WTC11 (cell line): ENCODE measurements at places on chromosomes 11 and 22. TPM values are rescaled to one million over a fixed set of nuclear protein-coding genes. Genes with fewer than 3 reads are reported as not detected.
A peak's percentile ranks its signal among the peaks of the same experiment; 100 is the strongest.

DNA sequence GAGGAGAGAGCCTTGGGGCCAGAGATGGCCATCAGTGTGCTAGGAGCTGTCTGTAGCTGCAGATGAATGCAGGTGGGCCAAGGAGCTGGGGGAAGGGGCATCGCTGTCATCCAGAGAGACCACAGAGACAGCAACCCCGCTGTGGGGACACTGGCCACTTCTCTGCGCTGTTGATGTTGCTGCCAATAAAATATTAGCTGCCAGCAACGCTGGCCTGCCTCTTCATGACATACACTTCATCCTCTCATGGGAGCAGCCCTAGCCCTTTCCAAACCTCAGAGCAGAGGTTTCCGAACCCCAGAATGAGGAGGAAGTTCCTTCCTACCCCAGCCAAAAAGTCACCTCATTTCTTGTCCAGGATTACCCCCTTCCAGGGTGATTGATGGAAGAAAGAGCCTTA, 106.2 kb downstream of the PARVA start:
- DNase-seq: no peak
- peaks cover 3% of the 10 kb centered on the region for H3K36me3 ChIP-seq
- H3K27ac ChIP-seq: no peak overlapping the region
- H3K4me1 ChIP-seq: no peaks in the 10 kb centered on the region

DNA sequence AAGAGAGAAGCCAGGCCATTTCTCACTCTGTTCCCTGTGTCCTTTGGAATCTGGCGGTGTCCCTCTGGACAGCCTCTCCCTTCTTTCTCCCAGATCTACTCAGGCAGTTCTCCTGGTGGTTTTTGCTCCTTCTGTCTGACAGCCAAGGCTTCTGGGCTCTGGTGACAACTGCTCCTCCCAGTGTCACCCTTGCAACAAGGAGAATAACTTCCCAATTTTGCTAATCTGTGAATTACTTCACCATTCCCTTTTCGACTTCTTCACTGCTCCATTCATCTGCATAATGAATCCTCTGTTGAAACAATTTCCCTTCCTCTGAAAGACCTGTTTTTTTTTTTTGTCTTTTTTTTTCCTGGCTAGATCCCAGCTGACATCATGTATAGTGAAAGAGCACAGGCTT, 56.3 kb upstream of the PDE3B start:
- no peak overlapping the region for H3K4me3 ChIP-seq
- H3K36me3 ChIP-seq: peaks cover 14% of the 10 kb centered on the region
- DNase-seq: no peak
- no peak overlapping the region for H3K27ac ChIP-seq
- H3K27me3 ChIP-seq: no peaks in the 10 kb centered on the region
- H3K4me1 ChIP-seq: no peaks in the 10 kb centered on the region

DNA sequence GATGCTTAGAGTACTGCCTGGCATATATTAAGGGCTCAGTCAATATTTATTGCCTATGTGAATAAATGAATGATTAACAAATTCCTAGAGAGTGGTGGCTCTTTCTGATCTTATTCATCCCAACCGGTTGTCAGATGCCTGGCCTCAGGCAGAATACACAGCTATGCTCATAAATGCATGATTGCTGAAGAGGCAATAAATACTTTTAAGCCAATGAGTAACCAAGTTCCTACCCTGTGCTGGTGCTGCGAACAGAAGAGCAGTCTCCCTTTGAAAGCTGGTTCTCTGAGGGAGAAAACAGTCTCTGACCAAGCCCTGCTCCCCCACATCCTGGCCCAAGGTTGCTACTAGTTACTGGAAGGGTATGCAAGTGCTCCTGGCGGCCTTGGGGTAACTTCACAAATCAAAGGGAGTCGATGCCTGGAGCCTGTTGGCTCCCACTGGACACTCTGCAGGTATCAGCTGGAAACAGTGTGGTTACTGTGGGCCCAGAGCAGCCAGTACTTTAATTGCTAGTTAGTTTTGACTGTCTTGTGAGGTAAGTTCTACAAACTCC, 2.8 kb downstream of the USH1C start:
- H3K4me1 ChIP-seq: peaks cover 33% of the 10 kb centered on the region
- no peak for DNase-seq
- H3K27ac ChIP-seq: no peak overlapping the region
- peaks cover 23% of the 10 kb centered on the region for H3K27me3 ChIP-seq
- no peak overlapping the region for H3K4me3 ChIP-seq

DNA sequence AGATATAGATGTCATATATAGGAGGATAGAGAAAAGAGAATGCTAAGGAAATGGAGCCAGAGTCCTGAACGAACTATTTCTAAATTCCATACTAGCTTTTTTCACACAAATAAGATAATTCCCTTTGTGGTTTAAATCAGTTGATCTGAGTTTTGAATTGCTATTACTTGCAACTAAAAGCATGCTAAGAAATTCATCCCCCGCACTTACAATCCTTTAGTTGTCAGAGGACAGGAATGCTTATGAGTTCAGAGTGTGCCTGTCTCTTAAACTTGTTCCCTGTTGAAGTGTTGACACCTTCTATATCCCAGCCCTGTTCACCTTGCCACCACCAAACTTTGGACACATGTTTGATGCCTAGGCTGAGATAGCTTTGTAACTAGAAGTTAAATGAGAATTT, 406.2 kb downstream of the METTL15 start:
- H3K27me3 ChIP-seq: no peaks in the 10 kb centered on the region
- H3K4me3 ChIP-seq: no peak overlapping the region
- peaks cover 29% of the 10 kb centered on the region for H3K36me3 ChIP-seq
- H3K4me1 ChIP-seq: 0 out of 2 replicates have a peak, but pooled peaks cover 3% of the 10 kb centered on the region

DNA sequence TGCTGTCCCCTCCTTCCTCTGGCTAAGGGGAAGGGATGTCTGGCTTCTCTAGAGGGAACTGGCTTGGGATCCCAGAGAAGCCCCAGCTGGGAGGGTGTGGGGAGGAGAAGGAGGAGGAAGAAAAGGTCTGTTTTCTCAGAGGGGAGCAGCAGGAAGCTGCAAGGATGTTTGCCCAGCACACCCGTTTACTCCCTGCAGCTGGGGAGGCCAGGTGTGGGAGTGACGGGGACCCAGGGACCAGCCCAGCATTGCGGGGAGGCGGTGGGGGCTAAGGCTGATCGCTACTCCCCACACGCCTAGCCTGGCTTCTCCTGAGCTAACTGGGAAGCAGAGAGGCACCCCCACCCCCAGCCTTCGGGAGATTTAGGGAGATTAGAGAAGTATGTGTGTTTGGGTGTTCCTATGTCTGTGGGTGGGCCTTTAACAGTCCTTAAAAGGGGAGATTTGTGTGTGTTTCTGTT, 3.9 kb downstream of the CREB3L1 start:
- H3K4me3 ChIP-seq: peak overlapping the region; percentile 15; the same call in 1 of the 2 replicates
- H3K36me3 ChIP-seq: no peaks in the 10 kb centered on the region; the same call in 1 of the 2 replicates
- H3K27me3 ChIP-seq: peaks cover 7% of the 10 kb centered on the region
- DNase-seq: no peak
- H3K4me1 ChIP-seq: peaks cover 48% of the 10 kb centered on the region

DNA sequence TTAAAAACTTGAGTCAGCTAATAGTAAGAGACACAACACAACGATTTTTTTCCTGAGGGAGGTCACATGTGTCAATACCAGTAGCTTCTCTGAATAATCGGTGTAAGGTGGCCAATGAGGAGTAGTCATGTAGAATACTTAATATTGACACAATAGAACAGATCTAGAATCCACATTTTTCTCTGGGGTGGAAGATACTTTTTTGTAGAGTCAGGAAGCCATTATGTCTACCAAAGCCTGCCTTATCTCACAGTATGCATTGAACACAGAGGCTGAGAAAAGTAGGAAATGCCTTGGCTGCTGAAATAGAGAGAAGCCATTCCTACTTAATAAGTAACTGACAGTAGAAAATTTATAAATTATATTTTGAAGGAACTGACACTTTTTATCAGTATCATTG, 725.0 kb downstream of the METTL15 start:
- DNase-seq: no peak
- H3K27ac ChIP-seq: peak overlapping the region; percentile 87; the same call in 1 of the 2 replicates
- no peaks in the 10 kb centered on the region for H3K36me3 ChIP-seq
- no peak overlapping the region for H3K4me3 ChIP-seq
- no peaks in the 10 kb centered on the region for H3K27me3 ChIP-seq

GRCh38 chr22:45208993-45209838, 31.5 kb downstream of the KIAA0930 start:
- H3K27me3 ChIP-seq: no peaks in the 10 kb centered on the region
- no peak overlapping the region for H3K4me3 ChIP-seq
- H3K36me3 ChIP-seq: no peaks in the 10 kb centered on the region; the same call in 1 of the 2 replicates
- H3K4me1 ChIP-seq: peaks cover 21% of the 10 kb centered on the region
- H3K27ac ChIP-seq: no peak overlapping the region
- DNase-seq: peak; percentile 84

MAPK8IP2 gene
- total RNA-seq: 1.8 to 4.9 TPM (median 1.9 TPM) in 3 replicates

LGALS1 gene
- 17.3 to 23.5 TPM (median 19.2 TPM) in 3 replicates for total RNA-seq

MS4A18 gene
- not detected in 3 replicates for total RNA-seq
